Activated CD4-positive, alpha-beta T cell treated with anti-CD3 and anti-CD28 coated beads for 36 hours (primary cell): ENCODE measurements at places on chromosomes 13 and 19. TPM values are rescaled to one million over a fixed set of nuclear protein-coding genes. Genes with fewer than 3 reads are reported as not detected.

ATP8A2 gene
- total RNA-seq = 0.39 TPM

C19orf73 gene
- total RNA-seq = 2.0 TPM

CBY2 gene
- total RNA-seq = not detected

DNA sequence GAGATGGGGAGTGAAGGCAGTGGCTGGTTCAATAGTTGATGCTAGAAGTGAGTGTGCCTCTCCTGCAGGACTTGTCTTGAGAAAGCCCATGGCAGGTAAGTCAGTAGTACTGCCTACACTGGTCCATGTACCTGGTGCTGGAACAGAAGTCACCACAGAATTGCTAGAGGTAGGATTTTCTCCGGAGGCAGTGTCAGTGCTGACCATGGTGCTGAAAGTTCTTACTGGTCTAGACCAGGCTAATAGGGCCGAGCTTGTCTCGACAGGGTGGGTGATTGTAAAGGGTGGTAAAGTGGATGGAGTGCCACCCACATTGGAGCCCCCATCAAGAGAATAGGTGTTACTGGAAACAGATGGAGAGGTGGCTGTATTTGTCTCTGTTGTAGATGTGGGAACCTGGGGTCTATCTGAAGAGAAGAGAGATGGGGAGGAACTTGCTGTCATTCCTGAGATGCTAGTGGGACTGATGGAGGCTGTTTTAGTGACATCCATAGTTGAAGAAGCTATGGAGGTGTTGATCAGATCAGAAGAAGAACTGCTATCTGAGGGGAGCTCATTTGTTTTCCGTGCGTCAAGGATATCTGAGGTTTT is 36.6 kb downstream of the MUC16 start:
- H3K36me3 ChIP-seq = no peaks in the 10 kb centered on the region
- no peaks in the 10 kb centered on the region for H3K4me1 ChIP-seq
- no peak overlapping the region for H3K27ac ChIP-seq
- H3K27me3 ChIP-seq = peaks cover 6% of the 10 kb centered on the region
- no peak overlapping the region for H3K4me3 ChIP-seq

ZNF600 gene
- total RNA-seq = 14.3 TPM

DNA sequence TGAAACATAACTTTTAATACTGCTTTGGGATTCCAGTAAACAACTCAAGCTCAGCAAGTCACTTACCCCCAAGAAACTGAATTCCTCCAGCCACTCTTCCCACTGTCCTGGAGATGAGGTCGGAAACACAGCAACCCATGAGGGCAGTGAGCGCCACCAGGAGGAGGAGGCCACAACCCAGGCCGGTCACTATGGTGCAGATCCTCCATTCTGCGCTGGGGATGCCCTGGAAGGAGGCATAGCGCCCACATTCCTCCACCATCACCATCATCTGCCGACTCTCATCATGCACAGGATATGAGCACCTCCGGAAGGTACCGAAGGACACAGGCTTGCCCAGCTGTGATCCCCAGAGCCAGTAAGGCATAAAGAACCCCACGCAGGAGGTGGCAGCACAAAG is 2.2 kb downstream of the LHFPL6 start:
- no peaks in the 10 kb centered on the region for H3K36me3 ChIP-seq
- H3K4me3 ChIP-seq = no peak overlapping the region
- DNase-seq = no peak
- no peak overlapping the region for H3K27ac ChIP-seq
- peaks cover 37% of the 10 kb centered on the region for H3K27me3 ChIP-seq
- peaks cover 6% of the 10 kb centered on the region for H3K4me1 ChIP-seq

DNA sequence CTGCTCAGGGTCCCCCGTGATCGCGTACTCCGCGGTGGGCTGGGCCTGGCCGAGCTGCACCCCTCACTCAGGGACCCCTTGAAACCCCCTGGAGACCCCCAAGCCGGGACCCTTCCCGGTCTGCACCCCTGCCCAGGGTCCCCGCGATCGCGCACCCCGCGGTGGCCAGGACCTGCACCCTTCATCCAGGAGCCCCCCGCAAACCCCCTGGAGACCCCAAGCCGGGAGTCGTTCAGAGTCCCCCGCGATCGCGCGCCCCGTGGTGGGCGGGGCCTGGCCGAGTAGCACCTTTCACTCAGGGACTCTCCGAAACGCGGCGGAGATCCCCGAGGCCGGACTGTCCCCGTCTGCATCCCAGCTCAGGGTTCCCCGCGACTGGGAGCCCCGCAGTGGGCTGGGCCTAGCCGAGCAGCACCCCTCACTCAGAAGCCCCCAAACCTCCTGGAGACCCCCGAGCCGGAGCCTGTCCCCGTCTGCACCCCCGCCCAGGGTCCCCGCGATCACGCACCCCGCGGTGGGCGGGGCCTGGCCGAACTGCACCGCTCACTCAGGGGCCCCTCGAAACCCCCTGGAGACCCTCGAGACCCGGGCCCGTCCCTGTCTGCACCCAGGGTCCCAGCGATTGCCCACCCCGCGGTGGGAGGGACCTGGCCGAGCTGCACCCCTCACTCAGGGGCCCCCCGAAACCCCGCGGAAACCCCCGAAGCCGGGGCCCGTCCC is 748 bp downstream of the LMNB2 start:
- no peaks in the 10 kb centered on the region for H3K27me3 ChIP-seq
- H3K4me1 ChIP-seq = peaks cover 16% of the 10 kb centered on the region
- DNase-seq = peak; percentile 73
- H3K4me3 ChIP-seq = peak overlapping the region; percentile 84
